Activated CD4-positive, alpha-beta memory T cell treated with anti-CD3 and anti-CD28 coated beads for 36 hours (primary cell): ENCODE measurements at places on chromosomes 12 and 14. TPM values are rescaled to one million over a fixed set of nuclear protein-coding genes. Genes with fewer than 3 reads are reported as not detected.
A peak's percentile ranks its signal among the peaks of the same experiment; 100 is the strongest.

DNA sequence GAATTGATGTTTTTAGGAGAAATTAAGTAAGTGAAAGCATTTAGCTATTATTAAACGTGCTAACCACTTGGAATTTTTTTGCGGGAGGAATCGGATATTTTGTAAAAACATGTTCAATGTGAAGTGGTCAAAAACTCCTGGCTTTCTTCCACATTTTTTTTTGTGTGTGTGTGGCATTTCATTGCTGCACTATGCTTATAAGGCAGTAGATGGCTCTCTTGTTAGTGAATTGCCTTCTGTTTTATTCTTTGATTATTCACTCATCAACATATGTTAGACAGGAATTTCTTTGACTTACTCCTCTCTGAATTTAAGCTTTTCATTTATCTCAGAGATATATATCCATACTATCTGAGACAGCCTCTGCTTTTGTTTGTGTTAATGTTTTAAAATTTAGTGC, 71.3 kb downstream of the DERA start:
- no peak for DNase-seq

The MYF6 gene
- not detected for total RNA-seq

The CABP1 gene
- total RNA-seq = 0.29 TPM

DNA sequence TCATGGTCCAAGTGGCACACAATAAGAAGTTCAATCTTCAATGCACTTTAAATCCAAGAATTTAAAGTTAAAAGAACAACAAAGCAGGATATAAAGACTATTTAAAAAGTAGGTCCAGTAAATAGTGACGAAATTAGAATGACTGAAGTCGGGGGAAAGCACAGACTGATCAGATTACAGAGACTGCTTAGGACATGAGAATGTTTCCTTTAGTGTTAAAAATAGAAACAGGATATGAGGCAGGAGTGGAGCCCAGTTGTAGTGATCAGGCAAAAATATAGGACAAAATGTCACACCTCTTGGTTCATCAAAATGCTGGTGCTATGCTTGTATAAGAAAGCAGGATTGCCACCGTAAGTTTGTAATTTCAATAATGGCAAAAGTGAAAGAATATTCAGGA, 52.2 kb upstream of the CD163 start:
- DNase-seq = no peak

- DNase-seq = no peak
These were observed 38.4 kb upstream of the ATXN7L3B start for GRCh38 chr12:74499192-74499591.

GRCh38 chr14:99955826-99956455, 109.3 kb upstream of the EVL start:
- DNase-seq = no peak

DNA sequence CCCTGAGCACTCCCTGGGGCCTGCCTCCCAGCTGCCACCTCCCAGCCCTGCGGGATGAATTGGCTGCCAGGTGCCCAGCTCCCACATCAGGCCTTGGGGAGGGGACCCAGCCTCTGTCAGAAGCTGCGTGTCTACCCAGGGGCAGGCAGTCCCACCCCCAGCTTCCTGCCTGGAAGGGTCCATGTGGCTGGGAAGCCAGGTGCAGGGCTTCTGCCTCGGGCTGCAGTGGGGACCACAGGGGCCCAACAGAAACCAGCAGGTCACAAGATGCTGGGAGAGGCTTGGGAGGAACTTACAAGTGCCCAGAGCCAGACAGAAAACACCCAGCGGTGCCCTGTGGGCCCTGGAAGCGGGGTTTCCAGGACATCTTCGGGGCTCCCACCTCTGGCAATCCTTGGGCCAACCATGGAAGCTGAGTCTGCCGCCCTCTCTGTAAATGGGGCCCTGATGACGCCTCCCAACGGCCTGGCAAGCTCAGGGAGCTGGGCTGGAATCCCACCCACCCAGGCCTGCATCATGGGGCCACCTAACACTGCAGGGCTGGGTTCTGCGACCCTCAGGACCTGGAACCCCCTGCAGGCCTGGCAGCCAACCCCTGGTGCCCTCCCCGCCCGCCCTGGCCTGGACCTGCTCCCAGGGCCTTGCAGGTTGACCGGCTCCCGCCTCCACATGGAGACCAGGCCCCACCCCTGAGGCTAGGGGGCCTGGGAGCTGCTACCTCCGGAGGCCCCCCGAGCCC, 36.6 kb downstream of the CCNK start:
- DNase-seq = no peak

DNA sequence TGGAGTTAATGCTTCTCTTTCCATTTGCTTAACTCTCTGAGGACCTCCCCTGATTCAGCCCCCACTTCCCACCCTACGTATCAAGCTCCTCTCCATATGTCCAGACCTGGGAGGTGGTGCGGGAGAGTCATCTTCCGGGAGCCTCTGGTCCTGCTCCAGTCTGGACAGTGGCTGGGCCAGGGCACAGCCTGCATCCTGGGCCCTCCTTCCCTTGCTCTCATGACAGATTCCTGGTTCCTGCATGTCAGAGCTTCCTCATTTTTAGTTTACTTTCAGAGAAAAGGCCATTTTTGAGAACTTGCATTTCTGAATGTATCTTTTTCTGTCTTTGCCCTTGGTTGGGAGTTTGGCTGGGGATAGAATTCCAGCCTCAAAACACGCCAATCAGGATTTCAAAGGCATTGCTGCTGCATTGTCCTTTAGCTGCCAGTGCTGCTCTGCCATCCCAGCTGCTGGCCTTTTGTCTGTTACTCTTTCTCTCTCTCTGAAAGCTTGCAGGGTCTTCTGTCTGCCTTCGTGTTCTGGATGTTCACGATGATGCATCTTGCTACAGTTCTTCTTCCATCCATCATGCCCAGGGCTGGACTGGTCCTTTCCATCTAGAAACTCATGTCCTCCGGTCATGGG, 54.7 kb downstream of the SLC6A12 start:
- DNase-seq = no peak

GRCh38 chr12:100393200-100393599, 36.3 kb downstream of the SLC17A8 start:
- DNase-seq = no peak

The ABCC9 gene
- total RNA-seq = not detected

The SLC7A8 gene
- total RNA-seq = 1.7 TPM

The GPD1 gene
- total RNA-seq = 0.10 TPM

The GARIN6 gene
- not detected for total RNA-seq

GRCh38 chr14:28254768-28255167, 511.8 kb upstream of the FOXG1 start:
- DNase-seq = no peak

DNA sequence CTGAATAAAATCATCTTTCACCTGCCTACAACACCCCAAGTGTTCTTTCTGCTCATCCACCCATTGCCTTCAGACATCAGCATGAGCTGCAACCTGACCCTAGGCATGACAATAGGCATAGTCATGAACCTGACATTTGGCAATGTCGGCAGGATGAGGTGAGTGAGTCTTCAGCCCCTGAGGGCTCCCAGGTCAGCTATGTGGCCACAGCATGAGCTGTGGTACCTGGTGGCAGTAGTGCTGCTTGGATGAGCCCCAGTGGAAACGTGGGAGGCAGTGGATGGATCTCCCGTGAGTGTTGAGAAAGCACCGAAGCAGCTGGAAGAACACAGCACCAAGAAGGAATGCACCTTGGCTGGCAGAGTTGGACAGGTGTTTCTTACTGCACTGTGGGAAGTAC, 334.8 kb upstream of the FAR2 start:
- DNase-seq = no peak

- peak; percentile 45 for DNase-seq
These were observed 17.8 kb downstream of the ELK3 start for GRCh38 chr12:96211988-96212387.

GRCh38 chr12:80400571-80400991, 43.5 kb upstream of the PTPRQ start:
- DNase-seq = no peak

- DNase-seq = no peak
These were observed 6.3 kb downstream of the TESC start for GRCh38 chr12:117092886-117093285.

- no peak for DNase-seq
These were observed 24.3 kb upstream of the OR6J1 start for GRCh38 chr14:22668417-22668816.

DNA sequence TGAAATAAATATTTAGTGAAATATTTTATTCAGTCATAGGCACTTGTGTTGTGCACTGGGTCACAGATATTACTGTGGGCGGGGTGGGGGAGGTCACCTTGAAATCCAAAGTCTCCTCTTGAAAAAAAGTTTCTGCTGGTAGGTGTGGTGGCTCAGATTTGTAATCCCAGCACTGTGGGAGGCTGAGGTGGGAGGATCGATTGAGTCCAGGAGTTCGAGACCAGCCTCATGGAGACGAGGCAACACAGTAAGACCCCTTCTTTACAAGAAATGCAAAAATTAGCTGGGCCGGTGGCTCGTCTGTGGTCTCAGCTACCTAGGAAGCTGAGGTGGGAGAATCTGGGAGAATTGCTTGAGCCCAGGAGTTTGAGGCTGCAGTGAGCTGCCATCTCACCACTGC, 913 bp upstream of the C2CD5 start:
- no peak for DNase-seq

GRCh38 chr14:102262929-102263462, 42.0 kb downstream of the MOK start:
- no peak for DNase-seq

DNA sequence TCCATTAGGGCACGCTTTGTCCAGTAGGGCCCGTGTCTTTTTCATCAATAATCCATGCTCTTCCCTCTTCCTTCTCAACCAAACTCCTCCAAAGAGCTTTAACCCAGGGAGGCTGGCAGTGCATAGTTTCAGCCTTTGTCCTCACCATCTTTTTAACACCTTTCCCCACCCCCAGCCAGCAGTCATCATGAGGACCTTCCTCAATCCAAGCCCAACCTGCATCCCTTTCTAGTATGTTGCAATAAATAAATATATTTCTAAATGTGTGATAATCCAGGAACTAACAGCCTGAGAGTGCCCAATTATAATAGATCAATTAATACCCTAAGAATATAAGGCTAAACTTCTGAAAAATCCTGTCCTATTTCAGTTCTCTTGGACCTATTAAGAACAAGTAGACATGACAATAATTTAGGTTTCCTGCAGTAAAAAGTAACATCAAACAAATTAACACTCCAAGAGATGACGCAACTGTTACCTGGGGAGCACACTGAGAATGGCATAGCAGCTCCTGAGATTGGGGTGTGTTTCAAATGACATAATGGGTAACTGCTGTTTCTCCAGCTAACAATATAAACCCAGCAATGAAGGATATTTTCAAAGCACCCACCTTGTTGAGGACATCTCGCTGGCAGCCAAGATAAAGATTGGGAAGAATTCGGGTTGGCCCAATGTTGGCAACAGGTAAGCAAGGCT, 62.6 kb downstream of the DUSP16 start:
- DNase-seq = no peak

DNA sequence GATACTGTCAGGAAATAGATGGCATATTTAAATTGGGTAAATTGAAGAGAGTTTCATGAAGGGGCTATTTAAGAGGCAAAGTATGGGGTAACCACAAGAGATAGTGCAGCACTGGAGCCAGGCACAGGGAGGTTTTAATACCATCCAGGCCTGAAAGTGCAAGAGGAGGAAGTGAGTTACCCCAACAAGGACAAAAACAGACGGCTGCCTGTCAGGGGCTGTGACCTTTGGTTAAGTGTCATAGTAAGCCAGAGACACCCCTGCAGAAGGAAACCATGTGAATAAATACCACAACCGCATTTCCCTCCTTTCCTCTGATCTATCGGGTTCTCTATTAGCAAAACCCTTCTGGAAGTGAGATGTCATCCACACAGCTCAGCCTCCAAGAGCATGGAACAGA, 122.0 kb upstream of the DHRS4 start:
- no peak for DNase-seq

DNA sequence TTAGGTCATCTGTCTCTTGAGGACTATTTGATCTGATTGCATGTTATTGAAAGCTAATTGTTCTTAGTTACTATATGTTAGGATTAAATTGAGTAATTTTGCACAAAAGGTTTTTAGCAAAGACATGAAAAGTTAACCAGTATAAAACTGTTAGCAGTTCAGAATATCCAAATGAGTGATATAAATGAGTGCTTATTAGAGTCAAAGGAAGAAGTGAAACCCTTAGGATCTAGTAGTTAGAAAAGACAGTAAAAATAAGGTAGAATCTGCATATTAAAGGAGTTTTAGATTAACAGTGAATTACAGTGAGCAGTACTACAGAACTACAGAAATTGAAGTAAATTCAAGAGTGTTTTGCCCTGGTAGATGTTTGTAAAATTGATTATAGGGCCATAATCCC, 12.4 kb downstream of the RAP1B start:
- DNase-seq = no peak

- DNase-seq = no peak
These were observed 5.6 kb upstream of the NPAS3 start for GRCh38 chr14:32932914-32933628.

The SLCO1B1 gene
- total RNA-seq = not detected

DNA sequence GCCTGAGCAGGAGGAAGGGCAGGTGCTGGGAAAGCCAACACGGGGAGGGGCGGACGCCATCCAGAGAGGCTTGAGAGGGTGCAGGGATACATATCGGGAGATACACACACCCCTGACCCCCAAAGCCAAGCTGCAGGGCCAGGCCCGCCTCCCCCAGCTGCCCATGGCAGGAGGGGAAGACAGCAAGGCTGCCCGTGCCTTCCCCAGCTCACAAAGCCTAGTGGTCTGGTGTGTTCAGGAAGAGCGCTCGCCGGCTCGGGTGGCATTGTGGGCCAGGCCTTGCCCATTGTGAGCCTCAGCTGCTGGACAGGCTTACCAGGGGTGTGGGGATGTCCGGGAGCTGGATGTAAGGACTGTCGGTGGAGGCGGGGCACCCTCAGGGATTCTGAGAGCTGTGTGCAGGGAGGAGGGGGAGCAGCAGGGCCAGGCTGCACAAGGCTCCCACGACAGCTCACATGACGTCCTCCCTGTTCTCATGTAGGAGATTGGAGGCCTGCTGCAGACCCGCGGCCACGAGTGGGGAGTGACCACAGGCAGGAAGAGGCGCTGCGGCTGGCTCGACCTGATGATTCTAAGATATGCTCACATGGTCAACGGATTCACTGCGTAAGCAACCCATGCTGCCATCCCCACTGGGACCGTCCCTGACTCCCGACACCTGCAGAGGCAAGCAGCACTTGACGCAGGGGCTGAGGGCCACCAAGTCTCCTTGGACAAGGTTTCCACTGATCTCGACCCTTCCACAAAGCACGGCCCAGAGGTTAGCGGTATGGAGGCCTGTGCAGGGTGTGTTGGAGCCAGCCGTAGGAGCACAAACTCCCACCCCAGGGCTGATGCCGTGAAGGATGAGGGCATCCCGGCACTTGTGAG, 10.1 kb upstream of the SIVA1 start:
- DNase-seq = no peak

The GPR65 gene
- 13.4 TPM for total RNA-seq

- DNase-seq = no peak
These were observed 158.0 kb downstream of the SLC5A8 start for GRCh38 chr12:101051901-101052550.

DNA sequence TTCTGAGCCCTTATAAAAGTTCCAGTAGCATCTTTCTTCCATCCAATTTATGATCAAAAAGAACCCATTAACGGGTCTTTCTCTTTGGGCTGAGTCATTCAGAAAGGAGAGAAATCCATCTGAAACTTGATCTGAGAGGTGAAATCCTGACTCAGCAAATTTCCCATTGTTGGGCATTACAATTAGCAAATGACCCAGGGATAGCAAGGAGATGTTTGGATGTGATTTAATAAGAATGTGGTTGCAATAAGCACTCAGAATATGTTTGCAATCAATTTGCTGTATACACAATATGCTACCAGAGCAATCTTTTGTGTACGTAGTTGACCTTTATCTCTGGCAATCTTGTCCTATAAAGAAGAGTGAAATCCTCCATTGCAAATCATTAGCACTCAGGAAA, 122.7 kb downstream of the CCDC60 start:
- no peak for DNase-seq

The HIP1R gene
- total RNA-seq = 22.2 TPM
